ENCODE measurements at places on chromosomes 5 and 9.

DNA sequence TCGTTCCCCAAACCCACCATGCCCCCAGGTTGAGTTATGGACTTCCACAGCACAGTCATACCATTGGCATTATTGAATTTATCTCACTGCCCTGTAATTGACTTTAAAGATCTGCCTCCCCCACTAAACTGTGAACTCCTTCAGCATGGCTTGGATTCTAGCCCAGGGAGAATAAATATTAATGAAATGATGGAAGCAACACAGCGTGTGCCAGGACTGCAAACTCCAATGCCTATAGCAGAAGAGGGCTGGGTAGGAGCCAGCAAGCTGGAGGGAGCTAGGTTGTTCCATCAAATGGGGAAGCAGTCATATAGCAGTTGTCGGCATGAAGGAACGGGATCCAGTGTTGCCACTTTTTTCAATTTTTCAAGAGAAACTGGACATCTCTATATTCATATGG lies 69.0 kb upstream of the MSX2 start:
- no peak for DNase-seq

DNA sequence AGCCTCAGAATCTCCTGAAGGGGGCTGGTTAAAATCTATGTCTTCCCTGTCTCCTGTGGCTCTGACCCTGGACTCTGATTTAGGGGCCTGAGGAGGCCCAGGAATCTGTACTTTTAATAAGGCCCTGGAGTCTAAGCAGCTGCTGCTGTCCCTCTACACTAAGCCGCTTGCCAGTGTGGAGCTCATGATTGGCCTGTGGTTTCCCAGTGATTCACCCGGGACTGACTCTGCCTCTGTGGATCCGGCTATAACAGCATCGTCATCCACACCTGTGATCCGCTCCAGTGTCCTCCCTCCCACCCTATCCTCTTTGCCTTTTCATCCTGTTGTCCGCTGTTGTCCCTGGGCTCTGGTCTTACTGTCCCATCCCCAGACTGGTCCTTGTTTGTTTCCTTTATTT lies 3.7 kb downstream of the SLC31A2 start:
- DNase-seq, result peak; percentile 68

DNA sequence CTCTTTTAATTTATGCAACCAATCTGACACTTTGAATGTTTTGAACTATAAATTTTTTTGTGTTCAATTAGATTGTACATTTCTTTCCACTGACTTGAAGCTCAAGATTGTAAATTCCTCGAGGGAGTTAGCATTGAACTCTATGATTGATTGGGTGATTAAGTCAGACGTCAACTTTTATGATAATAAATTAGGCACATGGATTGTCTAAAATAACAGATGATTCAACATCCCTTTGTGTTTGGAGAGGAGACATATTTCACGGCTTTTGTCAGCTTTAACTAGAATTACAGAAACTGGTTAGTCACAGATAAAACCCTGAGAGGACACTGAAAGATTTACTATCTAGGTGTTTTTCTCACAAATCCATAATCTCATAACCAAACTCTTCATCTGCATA lies 32.7 kb upstream of the TXNDC8 start:
- DNase-seq, result no peak

- no peak for DNase-seq
Measured at GRCh38 chr9:130295431-130295830, 29.9 kb downstream of the HMCN2 start.

DNA sequence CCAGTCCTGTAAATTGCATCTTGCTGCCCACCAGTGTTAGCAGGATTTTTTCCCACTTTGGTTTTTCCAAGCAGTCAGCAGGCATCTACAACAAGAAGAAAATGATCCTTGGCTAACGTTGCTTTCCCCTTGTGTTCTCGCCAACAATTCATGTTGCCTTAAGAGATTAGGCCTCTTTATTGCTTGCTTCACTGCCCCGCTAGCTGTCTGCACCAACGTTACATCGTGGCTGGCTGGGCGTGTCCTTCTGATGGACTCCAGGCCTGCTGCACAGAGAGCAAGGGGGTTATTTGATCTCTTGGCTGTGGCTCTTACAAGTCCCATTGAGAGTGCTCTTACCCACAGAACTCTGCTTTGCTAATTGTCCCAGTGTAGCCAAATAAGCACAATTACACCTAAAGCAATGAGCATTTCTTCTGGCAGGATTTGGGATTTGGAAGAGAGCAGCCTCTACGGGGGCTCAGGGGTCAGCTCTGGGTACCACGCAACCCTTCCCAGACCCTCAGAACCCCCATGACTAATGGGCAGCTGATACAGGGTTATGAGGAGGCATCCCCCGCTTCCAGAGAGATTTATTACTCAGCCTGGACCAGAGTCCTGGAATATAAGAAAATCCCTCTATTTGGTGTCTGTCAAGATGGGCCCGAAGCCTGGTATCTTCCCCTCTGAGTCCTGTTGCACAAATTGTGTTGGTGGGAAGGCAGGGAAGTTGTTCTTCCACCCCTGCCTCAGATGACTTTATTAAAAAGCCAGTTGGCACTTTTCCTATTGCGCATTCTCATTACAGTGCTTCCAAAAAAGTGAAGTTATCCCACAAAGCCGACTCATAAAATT lies 17.6 kb downstream of the DCANP1 start:
- DNase-seq, result peak; percentile 53

GRCh38 chr9:14961372-14962068 lies 51.3 kb upstream of the FREM1 start:
- DNase-seq, result no peak

DNA sequence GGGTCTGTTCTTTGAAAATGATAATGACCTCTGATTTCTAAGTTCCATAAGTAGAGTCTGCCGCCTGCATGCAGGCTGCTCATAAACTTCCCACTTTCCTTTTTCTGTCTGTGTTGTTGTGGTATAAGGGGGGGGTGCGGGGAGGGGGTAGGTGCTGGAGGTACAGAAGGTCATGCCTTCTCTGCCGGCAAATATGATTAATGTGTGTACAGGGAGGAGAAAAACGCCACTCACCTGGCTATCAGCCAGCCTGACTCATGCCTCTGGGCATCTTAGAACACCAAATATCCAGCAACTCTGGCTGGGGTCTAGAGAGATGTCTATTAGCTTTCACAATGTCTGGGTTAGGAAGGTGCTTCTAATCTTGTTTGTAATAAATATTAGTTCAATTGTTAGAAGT lies 128.3 kb downstream of the EFNA5 start:
- no peak for DNase-seq

DNA sequence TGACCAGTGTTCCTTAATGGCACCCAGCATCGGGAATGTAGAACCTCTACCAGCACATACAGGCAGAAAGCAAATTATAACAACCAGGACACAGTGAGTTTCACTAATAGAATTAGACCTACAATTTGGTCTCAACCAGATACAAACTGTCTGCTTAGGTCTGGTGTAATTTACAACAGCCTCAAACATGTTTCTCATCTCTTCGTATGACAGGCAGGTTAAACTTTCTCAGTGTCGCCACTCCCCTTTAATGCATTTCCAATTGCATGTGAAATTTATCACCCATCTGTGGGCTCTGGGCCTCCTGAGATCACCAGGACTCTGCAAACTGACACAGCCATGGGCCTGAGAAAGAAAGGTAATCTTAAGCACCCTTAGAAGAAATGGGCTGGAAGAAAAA lies 218.7 kb downstream of the DCP2 start:
- no peak for DNase-seq

- no peak for DNase-seq
Measured at GRCh38 chr5:66339896-66340295, 195.8 kb downstream of the SREK1 start.

GRCh38 chr5:96926276-96926675 lies 9.6 kb upstream of the LNPEP start:
- no peak for DNase-seq

GRCh38 chr5:155661859-155662258 lies 648.3 kb downstream of the KIF4B start:
- no peak for DNase-seq

DNA sequence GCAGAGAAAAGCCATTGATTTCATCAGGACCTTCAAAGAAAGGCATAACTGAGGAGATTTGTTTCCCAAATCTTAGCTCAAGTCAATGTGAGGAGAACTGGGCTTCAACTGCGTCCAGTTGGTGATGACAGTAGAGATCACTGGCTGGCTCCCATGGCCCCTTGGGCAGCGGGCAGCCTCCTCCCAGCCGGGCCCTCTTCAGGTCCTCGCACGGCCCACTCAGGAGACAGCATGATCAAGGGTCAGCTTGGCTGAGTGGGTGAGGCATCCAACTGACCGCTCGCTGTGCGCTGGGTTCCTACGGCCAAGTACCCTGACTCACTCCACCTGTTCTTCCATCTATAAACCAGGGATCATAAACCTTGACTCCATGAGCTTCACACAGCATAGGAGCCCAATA lies 274.0 kb downstream of the NSG2 start:
- no peak for DNase-seq

GRCh38 chr5:134003064-134003816 lies 1.5 kb downstream of the VDAC1 start:
- DNase-seq, result peak; percentile 48

- DNase-seq, result no peak
Measured at GRCh38 chr9:33350310-33350709, 52.1 kb downstream of the AQP7 start.

- no peak for DNase-seq
Measured at GRCh38 chr9:32565967-32566366, 7.0 kb downstream of the NDUFB6 start.

DNA sequence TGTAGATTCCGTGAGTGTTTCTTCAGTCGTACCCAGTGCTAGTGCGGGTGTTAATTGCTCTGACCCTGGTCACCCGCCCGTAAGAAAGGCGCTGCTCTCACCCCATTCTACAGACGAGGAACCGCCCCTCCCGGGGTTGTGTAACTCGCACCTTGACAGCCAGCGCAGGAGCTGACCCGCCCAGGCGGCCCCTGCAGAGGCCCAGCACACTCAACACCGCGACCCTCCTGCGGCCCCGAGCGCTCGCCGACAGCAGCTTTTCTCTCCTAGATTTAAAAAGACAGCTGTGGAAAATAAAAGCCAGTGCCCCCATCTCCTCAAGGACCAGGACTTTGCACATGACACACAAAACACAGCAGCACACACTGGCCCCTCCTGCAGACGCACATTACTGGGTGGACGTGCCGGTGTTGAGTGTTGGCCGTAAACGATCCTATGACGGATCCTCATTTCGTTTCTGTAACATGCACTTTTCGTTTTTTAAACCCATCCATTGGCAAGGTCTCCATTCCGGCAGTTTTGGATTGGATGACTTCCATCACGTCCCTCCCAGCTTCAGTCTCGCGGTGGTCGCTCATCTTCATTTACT lies 22.9 kb downstream of the OR2V2 start:
- peak; percentile 49 for DNase-seq

DNA sequence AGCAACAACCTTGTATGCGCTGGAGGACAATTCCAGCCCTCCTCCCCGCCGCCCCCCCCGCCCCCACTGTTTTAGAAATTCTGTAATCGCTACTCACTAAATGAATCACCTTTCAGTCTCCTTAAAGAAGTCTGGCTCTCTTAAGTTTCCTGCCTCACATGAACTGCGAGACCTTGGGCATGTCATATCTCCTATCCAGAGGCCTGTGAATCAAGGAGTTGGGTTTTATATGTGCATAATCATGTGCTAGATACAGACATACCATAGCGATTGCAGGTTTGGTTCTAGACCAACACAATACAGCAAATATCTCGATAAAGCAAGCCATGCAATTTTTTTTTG lies 337 bp upstream of the DMAC1 start:
- no peak for DNase-seq

GRCh38 chr9:129726322-129727160 lies 26.3 kb downstream of the PTGES start:
- peak; percentile 68 for DNase-seq

Data from NB4 (cell line).